ENCODE measurements at places on chromosomes 6 and 20.

GRCh38 chr20:55888685-55889084, 116.6 kb downstream of the CBLN4 start:
- no peak for DNase-seq

- no peak for DNase-seq
Measured at GRCh38 chr6:70474751-70475150, 61.4 kb downstream of the FAM135A start.

- no peak for DNase-seq
Measured at GRCh38 chr6:82607998-82608725, 244.5 kb downstream of the TPBG start.

- no peak for DNase-seq
Measured at GRCh38 chr6:151885234-151885633, 77.8 kb downstream of the ESR1 start.

DNA sequence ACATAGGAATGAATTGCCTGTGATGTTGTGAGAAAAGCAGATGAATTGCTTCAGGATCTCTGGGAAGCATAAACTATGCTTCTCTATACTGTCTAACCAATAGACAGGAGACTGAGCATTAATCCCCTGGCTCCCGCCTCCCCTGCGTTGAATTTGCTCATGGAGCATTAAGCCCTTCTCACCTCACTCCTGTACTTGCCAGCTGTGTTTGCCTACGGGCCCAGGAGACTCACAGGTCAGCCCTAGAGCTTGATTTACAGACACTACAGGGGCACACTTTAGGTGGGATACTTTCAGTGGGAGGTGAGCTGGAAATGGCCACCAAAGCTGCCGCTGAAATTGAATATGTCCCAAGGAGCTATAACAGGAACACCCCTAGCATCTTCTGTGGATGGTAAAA, 418.7 kb downstream of the CBLN4 start:
- no peak for DNase-seq

DNA sequence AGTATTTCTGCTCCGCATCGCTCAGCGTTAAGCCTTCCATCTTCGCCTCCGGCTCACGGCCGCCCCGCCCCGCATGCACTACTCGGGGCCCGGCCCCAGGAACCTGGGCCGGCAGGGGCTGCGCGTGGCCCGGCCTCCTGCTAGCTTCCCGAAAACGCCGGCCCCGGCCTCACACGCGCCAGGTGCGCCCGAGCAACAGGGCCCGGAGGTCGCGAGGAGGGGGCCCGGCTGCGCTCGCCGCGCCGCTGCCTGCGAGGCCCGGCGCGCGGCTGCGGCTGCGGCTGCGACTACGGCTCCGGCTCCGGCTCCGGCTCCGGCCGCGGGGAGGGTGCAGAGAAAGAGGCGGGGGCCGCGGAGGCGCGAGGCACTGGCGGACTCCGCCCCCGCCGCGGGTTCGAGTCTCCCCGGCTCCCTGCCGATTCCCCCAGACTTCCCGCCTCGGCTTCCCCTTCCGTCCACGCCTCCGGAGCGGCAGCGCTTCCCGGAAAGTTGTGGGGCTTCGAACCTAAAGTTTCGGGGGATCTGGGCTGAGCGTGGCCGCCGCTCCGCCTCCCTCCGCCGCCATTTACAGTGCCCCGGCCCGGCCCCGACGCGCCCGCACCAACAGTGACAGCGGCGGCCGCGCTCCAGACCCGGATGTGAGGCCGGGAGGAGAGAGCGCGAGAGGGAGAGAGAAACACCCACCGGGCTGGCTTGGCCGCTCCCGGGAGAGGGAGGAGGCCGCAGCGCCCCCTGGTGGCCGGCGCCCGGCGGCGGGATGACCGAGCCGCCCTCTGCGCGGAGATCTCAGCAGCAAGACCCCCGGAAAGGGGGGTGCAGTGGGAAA, at the start of gene REPS1:
TSS of gene REPS1 (minus strand) at position 611 of the 826 bp plus-strand sequence. CDS start at position 40, 571 bp downstream.
- peak; percentile 92 for DNase-seq

GRCh38 chr6:63441266-63441956, 121.6 kb upstream of the LGSN start:
- no peak for DNase-seq

GRCh38 chr20:19301142-19301541, 88.7 kb downstream of the SLC24A3 start:
- DNase-seq, result no peak

DNA sequence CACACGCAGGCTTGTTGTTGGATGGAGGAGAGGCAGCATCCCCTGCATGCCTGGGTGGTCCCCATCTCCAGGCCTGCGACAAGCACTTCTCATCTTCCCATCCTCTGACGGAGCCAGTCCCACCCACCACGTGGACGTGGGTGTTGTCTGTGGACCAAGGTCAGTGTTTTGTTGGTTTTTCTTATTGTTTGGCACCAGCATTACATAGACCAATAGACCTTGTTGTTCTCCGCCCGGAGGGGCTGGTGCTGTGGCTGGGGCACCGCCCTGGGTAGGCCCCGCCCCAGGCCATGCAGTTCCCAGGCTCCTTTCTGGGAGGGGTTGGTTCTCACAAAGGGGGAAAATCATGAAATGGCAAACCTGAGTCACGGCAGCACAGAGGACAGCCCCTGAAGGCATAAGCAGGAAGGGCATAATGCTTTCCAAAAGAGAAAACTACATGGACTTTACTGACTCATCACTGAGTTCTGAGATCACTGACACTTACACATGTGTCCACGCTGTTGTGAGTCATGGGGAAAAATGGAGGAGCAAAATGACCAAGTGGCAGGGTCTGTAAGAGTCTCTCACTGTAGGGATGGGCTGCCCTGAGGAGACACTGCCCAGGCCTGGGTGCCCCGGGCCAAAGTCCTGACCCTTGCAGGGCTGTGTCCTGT, 90.8 kb downstream of the THBS2 start:
- peak; percentile 15 for DNase-seq

GRCh38 chr6:151679081-151679480, 128.4 kb upstream of the ESR1 start:
- DNase-seq, result peak; percentile 54

- no peak for DNase-seq
Measured at GRCh38 chr6:92944132-92944531, 475.2 kb downstream of the EPHA7 start.

GRCh38 chr20:35104685-35105295, 12.2 kb upstream of the TRPC4AP start:
- no peak for DNase-seq

DNA sequence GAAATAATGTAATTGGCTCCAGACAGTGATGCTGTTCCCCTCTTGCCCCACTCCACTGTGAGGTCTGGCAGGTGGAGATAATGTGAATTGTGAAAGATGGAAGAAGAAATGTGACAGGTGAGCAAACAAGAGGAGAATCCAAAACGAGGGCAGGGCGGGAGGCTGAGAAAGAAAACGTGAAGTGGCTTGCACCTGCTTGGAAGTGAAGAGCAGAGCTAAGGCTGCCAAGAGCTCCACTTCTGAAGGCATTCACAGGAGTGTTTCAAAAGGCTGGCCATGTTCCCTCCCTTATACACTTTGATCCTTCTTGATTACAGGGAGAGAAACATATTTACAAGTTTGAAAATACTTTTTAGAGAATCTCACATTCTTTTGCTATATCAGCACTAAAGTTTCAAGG, 359.4 kb downstream of the EPHA7 start:
- DNase-seq, result no peak

DNA sequence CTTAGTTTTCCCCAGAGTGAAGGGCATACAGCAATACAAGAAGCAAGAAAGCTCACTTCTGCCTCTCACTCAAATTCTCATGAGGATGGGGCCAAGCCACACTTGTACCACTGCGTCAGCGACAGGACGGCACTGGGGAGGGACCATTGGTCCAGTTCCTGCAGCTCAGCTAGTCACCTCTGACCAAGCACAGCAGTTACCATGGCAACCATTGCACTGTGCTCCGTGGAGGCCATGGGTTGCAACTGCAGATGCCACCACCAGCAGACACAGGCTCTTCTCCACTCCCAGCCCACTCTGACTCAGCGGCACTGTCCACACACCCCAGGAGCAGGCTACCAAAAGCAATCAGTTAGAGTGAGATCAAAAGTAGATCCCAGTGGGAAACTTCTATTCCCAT, 441.1 kb upstream of the ARID1B start:
- DNase-seq, result no peak

GRCh38 chr6:128327890-128328289, 192.5 kb downstream of the PTPRK start:
- peak; percentile 30 for DNase-seq

- no peak for DNase-seq
Measured at GRCh38 chr20:21323640-21324039, 20.5 kb downstream of the XRN2 start.

DNA sequence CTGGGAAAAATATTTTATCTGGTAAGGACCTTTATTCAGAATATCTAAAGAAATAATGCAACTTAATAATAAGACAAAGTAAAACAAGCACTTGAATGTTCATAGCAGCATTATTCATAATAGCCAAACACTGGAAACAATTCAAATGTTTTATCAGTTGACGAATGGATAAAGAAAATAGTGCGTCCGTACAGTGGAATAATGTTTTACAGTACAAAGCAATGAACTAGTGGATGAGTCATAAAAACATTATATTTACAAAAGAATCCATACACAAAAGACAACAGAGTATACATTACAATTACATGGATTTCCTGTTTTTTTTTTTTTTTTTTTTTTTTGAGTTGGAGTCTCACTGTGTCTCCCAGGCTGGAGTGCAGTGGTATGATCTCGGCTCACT, 12.7 kb downstream of the SMAP1 start:
- DNase-seq, result no peak

GRCh38 chr6:136226674-136227377, 23.3 kb downstream of the MTFR2 start:
- no peak for DNase-seq

DNA sequence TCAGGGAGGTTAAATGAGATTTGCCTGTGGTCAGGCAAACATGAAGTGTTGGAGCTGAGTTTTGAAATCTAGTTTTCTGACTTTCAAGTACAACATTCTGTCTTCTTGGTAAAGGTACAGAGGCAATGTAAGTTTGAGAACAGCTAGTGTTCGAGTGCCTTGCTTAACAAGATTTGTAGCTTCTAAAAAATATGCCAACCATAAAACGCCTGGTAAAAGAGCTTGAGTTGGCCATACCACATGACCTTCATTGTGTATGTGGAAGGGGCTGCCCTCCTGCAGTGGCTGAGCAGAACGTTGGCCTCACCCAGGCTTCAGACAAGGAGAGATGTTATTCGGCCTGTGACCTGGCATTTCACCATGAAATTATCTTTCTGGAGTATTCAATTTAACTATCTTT, 86.5 kb downstream of the MAP7 start:
- no peak for DNase-seq

DNA sequence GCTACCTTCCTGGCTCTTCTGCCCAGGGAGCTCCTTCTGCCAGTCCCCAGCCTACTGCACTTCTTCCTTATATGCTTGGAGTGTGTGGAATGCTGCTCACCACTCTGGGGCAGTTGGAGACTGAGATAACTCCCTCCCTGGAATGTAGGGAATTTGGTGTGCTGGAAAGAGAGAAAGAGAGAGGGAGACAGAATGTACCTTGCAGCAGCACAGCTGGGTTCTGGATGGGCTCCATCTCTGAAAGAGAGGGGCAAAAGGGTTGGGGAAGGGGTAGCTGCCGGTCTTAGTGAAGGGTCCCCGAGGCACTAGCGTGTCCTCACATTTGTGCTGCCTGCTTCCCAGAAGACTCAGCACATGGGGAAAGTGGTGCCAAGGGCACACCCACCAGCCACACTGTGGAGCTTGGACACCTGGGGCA, 40.2 kb upstream of the DDR1 start:
- DNase-seq, result no peak

DNA sequence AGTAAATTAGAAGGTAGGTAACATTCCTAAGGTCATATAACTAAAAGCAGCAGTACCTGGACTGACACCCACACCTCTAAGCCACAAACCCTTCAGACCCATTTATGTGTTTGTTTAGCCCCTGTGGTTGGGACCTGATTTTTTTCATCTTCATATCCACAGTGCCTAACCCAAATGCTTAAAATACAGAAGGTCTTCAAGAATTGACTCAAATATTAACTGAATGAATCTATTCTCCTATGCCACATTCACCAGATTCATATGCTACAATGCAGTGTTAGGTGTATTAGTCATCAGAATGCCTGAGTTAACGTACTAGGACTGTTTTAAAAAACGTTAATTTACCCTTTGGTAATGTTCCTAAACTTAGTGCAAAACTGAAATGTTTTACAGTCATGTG, 124.8 kb downstream of the AHI1 start:
- DNase-seq, result no peak

DNA sequence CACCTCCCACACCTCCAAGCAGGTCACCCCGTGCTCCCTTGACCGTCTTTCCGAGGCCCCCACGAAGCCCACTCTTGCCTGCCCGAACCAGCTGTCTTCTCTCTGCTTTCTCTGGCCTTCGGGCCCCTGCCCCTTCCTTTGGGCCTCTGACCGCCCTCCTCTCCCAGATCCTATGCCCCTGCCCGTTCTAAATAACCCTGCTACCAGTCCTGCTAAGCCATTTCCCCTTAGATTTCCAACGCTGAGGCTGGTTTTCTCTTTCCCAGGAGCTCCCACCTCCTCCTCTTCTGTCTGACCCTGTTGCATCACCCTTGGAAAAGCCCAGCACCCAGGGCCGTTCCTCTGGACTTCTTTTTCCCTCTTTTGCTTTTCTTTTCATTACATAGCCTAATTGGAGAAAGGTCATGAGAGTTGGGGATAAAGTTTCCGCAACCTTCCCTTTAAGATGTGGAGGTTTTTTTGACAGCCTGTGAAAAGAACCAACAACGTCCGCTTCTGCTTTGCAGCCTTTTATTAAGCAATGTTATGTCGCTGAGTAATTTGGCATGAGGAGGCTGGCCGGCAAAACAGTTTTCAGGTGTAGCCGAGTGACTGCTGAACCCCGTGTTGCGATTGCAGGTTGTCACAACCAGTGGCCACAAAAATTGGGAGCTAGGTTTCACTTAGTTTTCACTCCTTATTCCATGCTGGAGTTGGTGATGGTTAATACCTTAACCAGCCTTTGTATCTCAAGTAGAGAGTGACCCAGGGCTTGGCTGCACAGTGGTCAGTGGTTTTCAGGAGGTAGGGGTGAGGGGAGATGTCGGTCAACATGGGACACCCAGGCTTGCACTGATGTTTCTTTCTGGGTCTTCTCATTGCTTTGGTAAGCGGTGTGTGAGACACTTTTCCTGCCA, 970 bp downstream of the BLTP3A start:
- peak; percentile 52 for DNase-seq

GRCh38 chr20:47244451-47244850, 112.0 kb downstream of the ZMYND8 start:
- DNase-seq, result no peak

- no peak for DNase-seq
Measured at GRCh38 chr6:21085211-21085610, 508.3 kb upstream of the SOX4 start.

GRCh38 chr20:3706774-3707507, 5.5 kb downstream of the SIGLEC1 start:
- no peak for DNase-seq

DNA sequence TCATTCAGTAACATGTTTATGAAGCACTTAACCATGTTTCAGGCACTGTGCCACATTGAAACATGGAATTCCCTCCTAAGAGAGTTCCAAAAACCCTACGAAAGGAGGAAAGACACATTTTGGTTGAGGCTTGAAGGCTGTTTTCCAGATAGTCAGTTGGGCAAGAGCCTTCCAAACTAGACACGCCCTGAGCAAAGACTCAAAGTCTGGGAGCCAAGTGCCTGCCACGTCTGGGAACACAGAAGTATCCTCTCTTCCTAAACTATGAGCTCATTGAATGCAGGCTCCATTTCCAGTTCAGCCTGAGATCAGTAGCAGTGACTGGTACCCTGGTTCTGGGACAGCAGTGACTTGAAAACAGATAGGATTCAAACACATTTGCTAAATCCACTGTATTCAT, 74.5 kb upstream of the FAM8A1 start:
- DNase-seq, result no peak

- DNase-seq, result no peak
Measured at GRCh38 chr20:16528078-16528477, 45.2 kb downstream of the KIF16B start.
